NCI-H187 (cell line): ENCODE measurements at places on chromosomes 6 and 20.

DNA sequence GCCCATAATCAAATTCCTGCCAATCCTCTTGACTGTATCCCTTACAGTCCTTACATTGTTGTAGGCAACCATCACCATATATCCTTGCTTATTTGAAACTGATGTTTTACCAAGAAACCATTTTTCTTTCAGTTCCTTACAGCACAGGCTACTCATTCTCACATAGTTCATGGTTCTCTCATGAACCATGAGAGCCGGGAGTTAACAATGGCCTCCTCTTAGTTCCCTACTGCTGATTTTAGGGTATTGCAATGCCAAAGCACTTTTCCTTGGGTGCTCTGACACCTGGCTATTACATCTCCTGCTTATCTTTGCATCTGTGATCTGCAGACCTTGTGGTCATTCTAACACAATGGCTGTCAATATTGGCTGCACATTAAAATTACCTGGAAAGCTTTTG is 133.4 kb downstream of the MYB start:
- no peak for DNase-seq

- DNase-seq, result no peak
These were observed 491.7 kb downstream of the DHX35 start for GRCh38 chr20:39453890-39454289.

DNA sequence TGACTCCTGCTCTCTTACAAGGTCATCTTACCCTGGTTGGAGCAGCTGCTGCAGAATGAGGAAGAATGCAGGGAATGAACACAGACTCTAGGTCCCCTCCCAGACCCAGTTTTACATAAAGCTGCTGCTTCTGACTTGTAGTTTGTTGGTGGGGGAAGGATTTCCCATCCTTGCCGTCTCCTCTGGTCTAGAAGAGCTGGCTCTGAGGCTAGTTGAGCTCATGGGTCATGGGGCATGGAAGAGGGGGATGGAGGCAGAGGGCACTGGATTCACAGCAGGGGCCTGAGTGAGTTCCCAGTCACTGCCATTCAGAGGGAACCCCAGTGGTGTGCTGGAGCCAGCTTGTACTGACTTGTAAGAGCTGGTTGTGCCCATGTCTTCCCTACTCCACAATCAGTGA is 9.2 kb upstream of the GUCA1A start:
- no peak for DNase-seq

- no peak for DNase-seq
These were observed 107.6 kb downstream of the TMEM242 start for GRCh38 chr6:157215717-157216116.

DNA sequence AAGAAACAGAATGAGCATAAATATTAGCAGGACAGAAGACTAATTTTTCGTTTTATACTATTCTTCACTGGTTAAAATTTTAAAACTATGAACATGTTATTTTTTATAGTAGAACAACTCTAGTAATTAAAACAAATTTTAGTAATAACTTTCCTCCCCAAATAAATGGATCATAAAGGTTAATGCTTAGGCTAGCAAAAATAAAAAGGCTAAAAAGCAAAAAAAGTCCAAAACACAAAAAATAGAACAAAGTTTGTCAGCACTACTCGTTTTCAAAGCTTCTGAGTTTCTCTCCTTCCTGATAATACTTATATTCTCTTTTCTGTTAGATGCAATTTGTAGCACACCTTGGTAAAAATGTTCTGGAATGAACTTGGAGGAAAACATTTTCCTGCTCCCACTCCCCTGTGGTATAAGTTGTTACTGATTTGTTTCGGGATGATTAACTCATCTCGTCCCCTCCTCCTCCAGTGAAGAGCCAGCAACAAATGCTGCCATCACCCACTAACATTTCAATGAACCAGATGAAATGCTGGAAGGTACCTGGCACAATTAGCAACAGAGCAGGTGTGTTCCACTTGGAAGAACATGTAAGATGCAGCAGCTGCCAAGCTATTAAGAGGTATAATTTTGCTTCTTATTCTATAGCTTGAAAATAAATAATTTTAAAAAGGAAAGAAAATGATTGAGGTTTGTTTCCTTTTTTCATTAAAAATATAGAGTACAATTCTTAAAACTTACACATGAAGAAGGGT is 130.5 kb downstream of the MYB start:
- peak; percentile 12 for DNase-seq

GRCh38 chr6:90720404-90720803 is 133.5 kb upstream of the MAP3K7 start:
- no peak for DNase-seq

DNA sequence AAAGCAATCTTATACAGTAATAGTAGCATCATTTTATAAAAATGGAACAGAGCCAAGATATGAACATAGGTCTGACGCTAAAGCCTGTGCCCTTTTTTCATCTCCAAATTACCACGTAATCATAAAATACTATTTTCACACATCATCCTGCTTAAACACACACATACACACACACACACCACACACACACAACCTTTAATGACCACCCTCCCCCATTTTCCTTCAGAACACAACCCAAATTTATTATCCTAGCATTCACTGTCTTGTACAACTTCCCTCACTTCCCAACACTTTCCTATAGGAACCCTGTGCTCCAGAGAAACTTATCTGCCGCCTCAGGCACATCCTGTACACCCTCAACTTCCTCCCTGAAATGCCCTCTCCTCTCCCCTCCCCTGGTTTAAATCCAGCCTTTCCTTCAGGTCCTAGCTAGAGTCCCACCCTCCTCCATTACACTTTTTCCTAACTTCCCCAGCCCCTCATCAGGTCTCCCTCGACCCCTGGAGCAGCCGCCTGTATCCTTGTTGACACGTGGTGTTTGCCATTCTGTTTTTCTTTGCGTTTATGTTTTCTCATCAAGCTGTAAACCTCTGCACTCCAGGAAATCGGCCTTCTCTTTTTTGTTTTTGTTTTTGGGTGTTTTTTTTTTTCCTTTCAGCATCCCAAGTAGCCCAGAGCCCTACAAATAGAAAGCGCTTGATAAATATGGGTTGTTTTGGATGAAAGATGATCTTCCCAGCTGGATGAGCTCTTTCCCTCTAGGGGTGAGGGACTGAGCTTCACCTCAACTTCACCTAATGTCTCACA is 968 bp upstream of the MMP24 start:
- DNase-seq, result no peak

- DNase-seq, result no peak
These were observed 162.3 kb downstream of the BMP7 start for GRCh38 chr20:57104113-57104512.

DNA sequence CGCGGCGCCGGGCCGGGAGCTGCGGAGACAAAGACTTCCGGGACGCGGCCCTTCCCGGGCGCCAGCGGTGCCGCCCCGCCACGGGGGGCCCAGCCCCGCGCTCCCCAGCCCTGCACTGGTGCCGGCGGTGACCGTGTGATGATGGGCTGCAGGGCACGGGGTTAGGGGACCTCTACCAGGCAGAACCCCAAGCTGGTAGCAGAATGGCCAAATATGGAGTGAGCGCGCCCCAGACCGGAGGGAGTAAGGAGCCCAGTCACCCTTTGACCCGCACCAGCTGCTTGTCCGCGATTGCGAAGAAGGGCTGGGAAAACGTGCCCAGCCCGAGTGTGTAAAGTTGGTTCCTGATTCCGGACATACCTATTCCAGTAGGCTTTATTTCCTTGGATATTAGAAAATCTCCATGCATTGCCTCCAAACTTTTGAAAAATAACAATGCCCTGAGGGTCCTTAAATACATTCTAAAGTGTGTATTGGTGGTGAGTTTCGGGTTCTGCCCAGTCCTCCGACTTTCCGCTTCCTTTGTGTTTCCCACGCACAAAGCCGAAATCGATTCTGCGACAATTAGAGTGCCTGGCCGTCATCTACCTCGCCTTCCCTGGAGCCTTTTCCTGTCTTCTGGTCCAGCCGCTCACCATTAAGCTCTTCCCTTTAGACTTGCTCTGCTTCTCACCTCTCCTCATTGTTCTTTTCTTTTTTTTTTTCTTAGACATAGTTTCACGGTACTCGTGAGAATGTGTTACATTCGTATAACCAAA is 1.1 kb downstream of the ABRACL start:
- no peak for DNase-seq

GRCh38 chr20:64053841-64054661 is 4.6 kb upstream of the SOX18 start:
- no peak for DNase-seq

GRCh38 chr6:154170106-154170505 is 131.1 kb downstream of the OPRM1 start:
- no peak for DNase-seq

DNA sequence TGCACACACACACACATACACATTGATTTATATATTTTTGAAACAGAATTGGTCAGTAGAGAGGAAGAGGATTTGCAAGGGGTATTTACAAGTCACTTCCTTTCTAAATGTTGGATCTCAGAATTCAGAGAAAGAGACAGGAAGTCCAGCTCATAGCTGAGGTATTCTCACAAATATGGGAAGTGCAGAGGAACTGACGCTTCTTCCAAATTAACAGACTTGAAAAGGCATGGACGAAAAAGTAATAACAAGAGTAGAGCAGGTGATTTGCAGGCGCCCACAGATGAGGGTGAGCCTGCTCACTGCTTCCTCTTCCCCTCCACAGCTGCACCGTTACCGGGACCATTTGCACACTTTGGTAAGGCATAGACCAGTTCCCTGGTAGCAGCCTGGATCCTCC is 246.4 kb downstream of the PHACTR1 start:
- no peak for DNase-seq

GRCh38 chr6:56814802-56815201 is 140.1 kb upstream of the BEND6 start:
- DNase-seq, result no peak

- DNase-seq, result no peak
These were observed 146.0 kb upstream of the STMND1 start for GRCh38 chr6:16955899-16956298.

DNA sequence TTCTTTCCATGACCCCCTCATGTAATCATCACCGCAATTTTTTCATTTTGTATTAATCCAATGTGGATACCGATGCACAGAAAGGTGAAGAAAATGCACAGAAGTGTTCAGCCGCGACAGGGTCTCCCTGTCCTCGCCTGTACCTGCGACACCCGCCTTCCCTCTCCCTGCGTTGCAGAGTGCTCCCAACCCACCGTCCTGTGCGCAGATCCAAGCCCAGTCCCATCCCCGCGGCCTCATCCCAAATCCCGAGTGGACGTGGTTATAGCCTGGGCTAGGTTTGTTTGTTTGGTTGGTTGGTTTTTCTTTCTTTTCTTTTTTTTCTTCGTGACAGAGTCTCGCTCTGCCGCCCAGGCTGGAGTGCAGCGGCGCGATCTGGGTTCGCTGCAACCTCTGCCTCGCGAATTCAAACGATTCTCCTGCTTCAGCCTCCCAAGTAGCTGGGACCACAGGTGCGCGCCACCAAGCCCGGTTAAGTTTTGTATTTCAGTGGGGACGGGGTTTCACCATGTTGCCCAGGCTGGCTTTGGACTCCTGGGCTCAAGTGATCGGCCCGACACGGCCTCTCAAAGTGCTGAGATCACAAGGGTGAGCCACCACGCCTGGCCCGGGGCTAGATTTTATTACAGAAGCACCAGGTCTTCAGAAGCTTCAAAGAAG is 536 bp upstream of the RAET1G start:
- DNase-seq, result no peak

GRCh38 chr6:103139377-103139776 is 1720.3 kb downstream of the HACE1 start:
- no peak for DNase-seq

DNA sequence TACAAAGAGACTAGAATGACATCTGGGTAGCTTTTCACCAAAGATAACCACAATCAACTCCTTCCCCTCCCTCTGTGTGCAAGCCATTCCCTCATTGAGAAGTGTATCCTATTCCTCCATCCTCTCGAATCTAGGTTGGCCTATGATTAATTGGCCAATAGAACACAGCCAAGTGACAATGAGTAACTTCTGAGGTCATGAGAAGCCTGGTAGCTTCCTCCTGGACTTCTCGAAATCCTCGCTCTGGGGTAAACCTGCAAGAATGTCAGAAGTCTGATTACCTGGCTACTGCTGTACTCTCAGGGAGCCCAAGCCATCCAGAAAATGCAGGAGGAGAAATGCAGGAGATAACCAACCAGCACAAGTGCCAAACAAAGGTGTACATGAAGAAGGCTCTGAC is 13.1 kb downstream of the ARHGAP18 start:
- no peak for DNase-seq

GRCh38 chr6:24231438-24231977 is 105.5 kb downstream of the NRSN1 start:
- DNase-seq, result no peak

GRCh38 chr6:113287396-113287795 is 569.7 kb upstream of the MARCKS start:
- no peak for DNase-seq

GRCh38 chr20:60558486-60558885 is 600.3 kb downstream of the CDH26 start:
- no peak for DNase-seq

DNA sequence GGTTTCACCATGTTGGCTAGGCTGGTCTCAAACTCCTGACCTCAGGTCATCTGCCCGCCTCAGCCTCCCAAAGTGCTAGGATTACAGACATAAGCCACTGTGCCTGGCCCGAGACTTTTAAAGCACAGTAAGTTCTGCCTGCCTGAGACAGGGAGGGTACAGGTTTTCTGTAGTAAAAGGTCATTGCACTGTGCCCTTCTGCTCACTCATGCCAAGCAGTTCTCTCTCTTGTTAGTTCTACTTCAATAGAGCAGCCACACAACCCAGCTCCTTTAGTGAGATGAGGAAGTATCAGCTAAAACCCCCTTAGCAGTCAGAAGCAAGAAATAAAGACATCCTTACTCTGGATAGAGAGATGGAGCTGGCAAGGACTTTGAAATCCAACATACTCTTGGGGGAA is 52.4 kb upstream of the ARMH2 start:
- DNase-seq, result no peak

- DNase-seq, result no peak
These were observed 895.2 kb upstream of the CITED2 start for GRCh38 chr6:140269591-140270165.

DNA sequence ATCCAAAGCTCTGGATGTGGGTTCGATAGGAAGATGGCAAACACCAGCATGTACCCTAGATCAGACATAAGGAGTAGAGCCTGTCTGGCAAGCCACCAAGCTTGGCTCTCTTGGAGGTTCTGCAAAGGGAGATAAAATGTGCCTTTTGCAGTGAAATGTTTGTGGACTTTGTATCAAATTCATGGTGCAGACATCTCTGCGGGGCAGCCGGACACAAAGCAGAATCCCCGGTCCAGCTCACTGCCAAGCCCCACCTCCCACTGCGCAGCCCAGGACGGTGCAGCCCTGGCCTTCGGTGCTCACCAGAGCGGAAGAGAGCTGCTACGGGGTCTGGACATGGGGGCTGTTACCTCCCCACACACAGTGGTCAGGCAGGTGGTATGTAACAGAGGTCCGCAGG is 333.6 kb upstream of the JARID2 start:
- no peak for DNase-seq

- DNase-seq, result no peak
These were observed 10.3 kb upstream of the ERVFRD-1 start for GRCh38 chr6:11121851-11122250.

DNA sequence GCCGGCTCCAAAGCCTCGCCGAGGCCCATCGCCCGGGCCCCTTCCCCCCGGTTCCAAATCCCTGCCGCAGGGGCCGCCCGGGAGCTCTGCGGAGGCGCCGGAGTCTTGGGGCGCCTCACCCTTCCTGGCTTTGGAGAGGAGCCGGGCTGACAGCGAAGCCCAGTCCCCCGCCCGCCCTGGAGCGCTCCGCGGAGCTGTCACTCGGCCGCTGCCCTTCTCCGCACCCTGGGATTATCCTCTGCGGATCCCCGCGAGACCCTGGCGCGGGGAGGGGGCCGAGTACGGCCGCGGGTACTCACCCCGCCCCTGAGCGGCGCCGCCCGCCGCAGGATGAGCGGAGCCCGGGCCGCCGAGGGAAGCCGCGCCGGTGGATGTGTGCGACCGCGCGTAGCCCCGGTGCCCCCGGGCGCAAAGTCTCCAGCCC is 343 bp downstream of the SNAP91 start:
- no peak for DNase-seq

GRCh38 chr6:100726666-100727065 is 154.5 kb downstream of the ASCC3 start:
- DNase-seq, result no peak
